ENCODE measurements at places on chromosomes 5 and 9.

- DNase-seq: no peak
Measured at GRCh38 chr5:93302711-93303110, 278.3 kb downstream of the NR2F1-AS1 start.

- no peak for DNase-seq
Measured at GRCh38 chr9:87392086-87392485, 105.6 kb upstream of the DAPK1 start.

DNA sequence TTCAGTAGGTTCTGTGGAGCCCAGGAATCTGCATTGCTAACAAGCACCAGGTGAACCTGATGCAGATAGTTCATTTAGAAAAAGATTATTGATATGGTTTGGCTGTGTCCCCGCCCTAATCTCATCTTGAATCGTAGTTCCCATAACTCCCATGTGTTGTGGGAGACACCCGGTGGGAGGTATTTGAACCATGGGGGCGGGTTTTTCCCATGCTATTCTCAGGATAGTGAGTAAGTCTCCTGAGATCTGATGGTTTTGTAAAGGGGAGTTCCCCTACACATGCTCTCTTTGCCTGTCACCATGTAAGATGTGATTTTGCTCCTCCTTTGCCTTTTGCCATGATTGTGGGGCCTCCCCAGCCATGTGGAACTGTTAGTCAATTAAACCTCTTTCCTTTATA is 212.0 kb downstream of the RAB3C start:
- peak; percentile 4 for DNase-seq

GRCh38 chr5:136063778-136064465 is 35.1 kb downstream of the TGFBI start:
- no peak for DNase-seq

GRCh38 chr5:59615272-59615671 is 278.3 kb downstream of the PDE4D start:
- no peak for DNase-seq

GRCh38 chr5:145697251-145697990 is 137.7 kb downstream of the PRELID2 start:
- DNase-seq: peak; percentile 29

GRCh38 chr9:18888290-18888689 is 144.7 kb downstream of the SAXO1 start:
- no peak for DNase-seq

DNA sequence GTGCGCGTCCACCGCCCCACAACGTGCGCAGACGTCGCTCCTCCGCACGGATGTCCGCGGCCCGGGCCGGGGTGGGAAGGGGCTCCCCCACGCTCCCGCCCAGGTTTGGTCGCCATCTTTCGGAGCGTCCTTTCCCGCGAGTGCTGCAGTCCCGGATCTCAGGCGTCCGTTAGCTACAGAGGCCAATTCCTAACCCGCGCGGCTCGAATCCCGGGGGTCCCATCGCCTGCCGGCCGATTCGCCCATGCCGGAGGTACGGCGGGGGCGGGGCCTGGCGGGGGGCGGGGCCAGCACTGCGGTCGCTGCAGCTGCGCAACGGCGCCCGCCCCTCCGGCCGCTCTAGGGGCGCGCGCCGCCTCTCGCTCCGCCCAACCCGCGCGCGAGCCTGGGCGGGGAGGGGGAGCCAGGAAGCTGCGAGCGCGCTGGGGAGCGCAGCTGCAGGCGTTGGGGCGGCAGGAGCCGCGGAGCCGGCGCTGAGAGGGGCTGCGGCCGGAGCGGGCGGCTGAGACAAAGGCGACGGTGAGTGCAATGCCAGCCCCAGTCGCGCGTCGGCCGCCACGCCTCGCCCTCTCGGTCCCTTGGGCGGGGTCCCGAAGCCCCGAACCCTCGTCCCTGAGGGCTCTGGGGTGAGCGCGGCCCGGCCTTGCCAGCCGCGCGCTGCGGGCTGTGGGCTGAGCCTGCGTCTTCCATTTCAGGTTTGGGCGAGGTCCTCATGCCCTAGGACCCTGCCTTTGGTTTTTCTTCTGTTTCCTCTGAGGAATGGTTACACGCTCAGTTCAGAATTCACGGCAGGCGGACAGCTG is at the start of gene CDC42SE2:
TSS of gene CDC42SE2 (plus strand) at position 406 of the 803 bp plus-strand sequence. CDS start 95,441 bp downstream, outside the sequence.
- no peak for DNase-seq
